ENCODE measurements at places on chromosomes 13 and 19.

- DNase-seq: no peak
Measured at GRCh38 chr13:36606060-36606459, 67.8 kb upstream of the SERTM1 start.

DNA sequence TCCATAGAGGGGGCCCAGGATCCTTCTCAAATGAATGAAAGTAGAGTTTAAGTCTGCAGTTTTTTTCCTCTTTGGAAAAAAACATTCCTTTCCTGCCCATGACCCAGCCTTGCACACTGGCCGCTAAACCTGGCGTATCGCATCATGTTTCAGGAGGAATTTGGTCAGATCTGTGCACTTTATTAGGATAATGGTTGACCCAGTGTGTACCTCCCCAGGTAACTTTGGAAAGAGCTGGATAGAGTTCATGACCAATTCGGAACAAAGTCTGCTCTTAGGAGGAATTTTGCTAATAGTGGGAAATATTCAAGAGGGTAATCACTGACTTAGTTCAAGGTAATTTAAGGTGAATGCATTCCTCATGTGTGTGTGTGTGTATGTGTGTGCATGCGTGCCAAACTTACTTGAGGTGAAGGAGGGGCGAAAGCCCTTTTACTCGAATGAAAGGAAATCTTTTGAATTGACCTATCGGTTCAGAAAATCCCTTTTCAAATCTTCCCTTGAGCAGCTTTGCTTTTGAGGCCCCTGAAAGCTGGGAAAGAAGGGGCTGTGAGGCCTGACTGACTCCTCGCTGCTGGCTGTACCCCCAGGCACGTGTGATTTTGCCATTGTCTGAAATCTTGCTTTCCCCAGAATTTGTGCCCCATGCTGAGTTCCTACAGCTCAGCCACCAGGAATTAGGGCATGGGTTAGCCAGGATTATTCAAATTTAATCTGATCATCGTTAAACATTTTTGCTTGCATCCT lies 46.3 kb downstream of the SIPA1L3 start:
- DNase-seq: no peak

GRCh38 chr13:21461131-21461530 lies 2.0 kb upstream of the ZDHHC20 start:
- DNase-seq: no peak

DNA sequence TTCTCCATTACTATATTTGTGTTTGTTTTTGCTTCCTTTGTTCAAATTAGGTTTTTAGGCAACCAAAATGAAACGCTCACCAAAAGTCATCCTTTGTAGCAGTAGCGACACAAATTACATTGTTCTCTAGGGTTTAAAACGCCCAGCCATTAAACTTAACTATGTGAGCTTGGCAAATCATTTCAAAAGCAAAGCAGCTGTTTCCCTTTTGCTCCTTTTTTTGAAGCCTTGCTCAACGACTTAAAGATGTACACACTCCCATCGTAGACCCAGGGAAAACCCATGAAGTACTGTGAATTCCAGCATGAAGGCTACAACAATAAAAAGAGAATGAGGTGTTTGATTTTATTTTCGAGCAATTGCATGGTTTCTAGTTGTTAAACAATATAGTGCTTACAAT lies 106.7 kb downstream of the RAP2A start:
- no peak for DNase-seq

DNA sequence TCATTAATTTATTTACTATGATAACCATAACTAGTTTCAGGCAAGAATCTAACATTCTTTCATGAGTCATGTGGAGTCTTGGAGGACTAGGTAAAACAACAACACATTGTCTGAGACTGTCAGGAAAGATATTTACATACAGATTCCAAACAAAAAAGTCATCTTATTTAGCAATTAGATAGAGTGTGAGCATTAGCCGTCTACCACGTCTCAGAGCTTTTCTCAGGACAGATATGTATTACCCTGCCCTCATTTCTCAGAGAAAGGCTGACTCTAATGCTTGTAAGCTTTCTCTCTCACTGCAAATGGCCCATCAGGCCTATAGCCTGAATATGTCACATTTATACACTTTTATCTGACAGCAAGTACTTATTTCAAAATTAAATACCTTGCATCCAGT lies 312.1 kb upstream of the PCDH20 start:
- DNase-seq: no peak

DNA sequence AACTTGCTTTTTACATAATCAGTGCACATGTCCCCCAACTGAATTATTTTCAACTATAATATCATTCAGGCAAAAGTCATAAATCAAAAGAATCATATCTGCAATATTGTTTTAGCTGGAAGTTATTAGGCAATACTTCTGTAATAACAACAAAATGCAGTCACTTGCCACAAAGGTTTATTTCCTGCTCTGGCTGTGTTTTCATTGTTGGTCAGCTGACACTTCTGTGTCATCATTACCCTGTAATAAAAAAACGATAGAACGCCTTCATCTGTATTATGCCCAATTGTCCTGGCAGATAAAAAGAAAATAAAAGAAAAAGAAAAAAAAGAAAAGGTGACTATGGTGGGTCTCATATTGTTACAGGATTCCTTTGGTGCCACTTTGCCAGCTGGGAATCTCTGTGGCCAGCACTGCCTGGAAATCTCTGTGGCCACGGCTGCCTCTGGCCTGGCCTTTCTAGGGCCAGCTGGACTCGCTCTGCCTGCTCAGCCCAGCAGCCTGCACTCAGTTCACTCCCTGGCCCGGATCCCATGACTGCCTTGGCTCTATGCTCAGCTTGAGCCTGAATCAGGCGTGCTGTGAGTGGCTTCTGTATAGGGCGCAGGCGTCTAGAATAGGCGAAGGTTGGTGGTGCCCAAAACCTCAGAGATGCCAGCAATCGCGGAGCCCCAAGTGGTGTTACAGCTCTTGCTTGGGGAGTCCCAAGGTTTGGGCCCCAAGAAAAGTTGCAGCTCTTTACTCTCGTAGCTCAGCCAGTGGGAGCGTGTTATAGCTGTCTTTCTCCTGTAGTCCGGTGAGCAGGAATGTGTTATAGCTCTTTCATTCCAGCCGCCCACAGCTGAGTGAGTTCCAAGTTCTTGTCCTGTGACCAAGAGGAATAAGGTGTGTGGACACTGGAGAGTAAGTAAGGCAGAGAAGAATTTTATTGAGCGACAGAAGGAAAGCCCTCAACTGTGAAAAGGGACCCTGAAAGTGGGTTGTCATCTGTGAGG lies 1227.1 kb downstream of the SLITRK1 start:
- no peak for DNase-seq

Data from RPMI8226 (cell line).